ENCODE measurements at places on chromosomes 5 and 9.

GRCh38 chr9:33880211-33881089 is 63.5 kb downstream of the UBE2R2 start:
- DNase-seq = no peak

DNA sequence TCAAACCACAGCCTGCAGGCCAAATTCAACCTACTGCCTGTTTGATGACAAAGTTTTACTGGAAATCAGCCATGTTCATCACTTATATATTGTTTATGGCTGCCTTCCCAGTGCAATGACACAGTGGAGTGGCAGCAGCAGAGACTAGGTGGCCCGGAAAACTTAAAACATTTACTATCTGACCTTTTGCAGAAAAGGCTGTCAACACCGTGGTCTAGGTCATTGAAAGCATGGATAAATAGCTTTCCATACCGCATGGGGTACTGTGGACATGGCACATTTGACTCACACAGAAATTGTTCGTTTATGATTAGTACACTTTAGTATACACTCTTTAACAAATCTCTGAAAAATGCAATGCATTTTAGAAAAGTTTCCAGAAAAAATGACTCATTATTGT is 298.3 kb upstream of the EFNA5 start:
- DNase-seq = no peak

DNA sequence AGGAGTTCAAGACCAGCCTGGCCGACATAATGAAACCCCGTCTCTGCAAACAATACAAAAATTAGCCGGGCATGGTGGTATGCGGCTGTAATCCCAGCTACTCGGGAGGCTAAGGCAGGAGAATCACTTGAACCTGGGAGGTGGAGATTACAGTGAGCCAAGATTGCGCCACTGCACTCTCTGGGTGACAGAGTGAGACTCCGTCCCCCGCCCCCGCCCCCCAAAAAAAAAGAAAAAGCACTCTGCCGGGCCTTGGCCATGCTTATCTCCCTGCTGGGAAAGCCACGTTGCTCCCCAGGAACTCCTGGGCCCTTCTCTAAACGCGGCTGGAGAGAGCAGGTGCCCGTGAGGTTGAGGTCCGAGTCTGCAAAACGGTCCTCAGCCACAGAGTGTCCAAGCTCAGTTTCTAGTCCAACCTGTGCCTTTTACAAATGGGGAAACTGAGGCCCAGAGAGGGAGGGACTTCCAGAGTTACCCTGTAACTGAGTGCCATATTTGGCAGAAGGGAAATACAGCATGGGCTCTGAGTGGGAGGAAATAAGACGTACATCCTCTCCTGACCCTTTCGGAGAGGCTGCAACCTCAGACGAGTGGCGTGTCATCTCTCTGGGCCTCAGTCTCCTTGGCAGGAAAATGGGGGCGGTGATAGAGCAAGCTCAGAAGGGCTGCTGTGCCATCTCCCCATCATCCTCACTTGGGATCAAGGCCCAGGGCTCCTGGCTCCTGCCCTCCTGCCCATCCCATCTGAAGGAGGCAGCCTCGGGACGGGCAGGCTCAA is 6.6 kb upstream of the PHYHD1 start:
- no peak for DNase-seq

DNA sequence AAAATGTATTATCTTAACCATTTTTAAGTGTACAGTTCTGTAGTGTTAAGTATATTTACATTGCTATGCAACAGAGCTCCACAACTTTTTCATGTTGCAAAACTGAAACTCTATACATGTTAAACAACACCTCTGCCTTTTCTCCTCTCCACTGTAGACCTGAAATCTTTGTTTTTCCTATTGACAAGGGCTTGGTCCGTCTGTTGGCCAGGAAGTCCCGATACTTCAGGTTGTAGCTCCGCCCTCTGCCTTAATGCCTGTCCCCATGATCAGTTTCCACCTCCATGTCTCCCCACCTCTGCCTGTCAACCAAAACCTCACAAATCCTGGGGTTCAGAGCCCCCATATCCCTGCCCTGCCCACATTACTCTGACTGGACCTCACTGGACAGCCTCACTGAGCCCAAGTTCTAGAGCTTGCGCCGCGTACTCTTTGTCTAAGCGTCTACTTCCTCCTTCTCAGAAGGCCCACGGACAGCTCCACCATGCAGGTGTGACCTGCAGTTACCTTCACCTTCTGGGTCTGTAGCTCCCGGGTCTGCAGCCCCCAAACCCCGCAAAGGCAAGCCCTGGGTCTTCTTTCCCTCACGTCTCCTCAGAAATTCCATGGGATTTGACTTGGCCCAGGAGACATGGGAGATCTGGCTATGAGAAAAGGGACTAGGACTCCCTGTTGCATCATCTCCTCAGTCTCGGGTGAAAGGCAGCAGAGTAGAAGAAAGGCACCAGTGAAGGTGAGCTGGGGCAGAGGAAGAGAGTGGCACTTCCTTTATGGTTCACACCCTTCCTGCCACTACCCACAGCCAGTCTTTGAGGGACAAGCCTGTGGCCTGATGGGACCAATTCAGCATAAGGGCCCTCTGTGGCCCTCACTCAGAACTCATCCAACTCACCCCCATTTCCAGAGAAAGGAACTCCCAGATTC is 8.0 kb downstream of the GLIPR2 start:
- DNase-seq = no peak

- DNase-seq = no peak
These were observed 403.1 kb downstream of the TLE4 start for GRCh38 chr9:79974806-79975422.

DNA sequence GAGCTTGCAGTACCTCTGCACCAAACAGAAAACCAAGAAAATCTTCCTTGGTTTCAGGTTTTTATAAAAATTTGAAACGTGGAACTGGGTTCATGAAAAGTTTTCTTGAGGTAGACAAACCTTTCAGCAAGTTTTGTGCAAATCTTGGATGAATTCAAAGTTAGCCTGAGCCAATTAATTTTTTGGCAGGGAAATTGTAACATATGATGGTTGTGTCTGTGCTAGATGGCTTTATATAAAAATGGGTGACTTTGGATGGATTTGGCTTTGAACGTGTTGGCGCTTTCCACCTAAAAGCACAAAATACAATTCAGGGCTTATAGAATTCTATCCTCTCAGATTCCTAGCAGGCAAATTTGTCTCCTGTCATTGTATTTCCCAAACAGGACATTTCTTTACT is 524.4 kb downstream of the CAAP1 start:
- no peak for DNase-seq

GRCh38 chr5:142680605-142681259 is 5.2 kb downstream of the FGF1 start:
- DNase-seq = no peak

- no peak for DNase-seq
These were observed 58.4 kb upstream of the STK32A start for GRCh38 chr5:147176422-147176821.

GRCh38 chr5:172437445-172438318 is 16.6 kb downstream of the SH3PXD2B start:
- DNase-seq = no peak

DNA sequence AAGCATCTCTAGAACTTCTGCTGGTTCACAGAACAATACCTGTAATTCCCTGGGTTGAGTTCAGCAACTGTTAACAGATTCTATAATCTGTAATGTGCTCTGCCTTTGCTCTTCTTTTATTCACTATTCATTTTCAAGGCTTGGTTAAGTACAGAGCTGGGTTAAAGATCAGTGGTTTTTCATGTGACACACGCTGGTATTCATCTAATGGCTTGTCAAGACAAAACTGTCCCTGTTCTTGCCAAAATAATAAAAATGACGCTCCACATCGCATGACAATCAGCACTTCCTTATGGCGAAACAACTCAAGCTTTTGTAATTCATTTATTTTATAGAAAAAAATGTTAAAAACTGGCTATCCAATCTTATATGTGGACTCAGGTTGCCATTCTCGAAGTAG is 137.9 kb downstream of the BNC2 start:
- no peak for DNase-seq

- DNase-seq = no peak
These were observed 115.1 kb upstream of the LPCAT1 start for GRCh38 chr5:1638658-1639400.

GRCh38 chr5:21419383-21419782 is 1431.4 kb upstream of the CDH18 start:
- no peak for DNase-seq

- DNase-seq = no peak
These were observed 83.1 kb downstream of the VCAN start for GRCh38 chr5:83554686-83555085.

DNA sequence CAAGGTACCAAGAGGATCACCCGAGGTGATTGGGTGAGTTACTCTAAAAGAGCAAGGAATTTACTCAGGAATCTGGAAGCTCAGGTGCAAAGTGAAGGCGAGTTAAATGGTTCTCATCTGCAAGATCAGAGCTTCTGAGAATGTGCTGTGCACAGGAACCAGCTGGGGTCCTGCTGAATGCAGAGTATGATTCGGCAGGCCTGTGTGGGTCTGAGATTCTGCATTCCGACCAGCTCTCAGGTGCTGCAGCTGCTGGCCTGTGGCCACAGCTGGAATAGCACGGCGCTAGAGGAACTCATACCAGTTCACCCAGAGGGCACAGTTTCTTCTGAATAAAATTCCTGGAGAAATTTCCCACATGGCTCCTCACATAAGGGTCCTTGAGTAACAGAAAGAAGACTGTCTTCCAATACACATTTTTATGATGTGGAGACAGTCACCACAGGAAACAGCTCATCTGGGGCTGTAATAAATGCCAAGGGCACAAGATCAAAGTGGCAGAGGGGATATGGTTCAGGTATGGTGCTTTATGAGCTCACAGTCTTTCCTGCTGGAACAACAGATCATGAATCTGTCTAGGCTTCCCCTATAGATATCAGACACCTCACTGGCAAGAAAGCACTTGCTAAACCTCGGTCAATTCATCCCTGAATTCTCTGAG is 83.9 kb downstream of the PTPN3 start:
- no peak for DNase-seq

- DNase-seq = peak; percentile 56
These were observed 48.1 kb downstream of the VAV2 start for GRCh38 chr9:133943781-133944745.

DNA sequence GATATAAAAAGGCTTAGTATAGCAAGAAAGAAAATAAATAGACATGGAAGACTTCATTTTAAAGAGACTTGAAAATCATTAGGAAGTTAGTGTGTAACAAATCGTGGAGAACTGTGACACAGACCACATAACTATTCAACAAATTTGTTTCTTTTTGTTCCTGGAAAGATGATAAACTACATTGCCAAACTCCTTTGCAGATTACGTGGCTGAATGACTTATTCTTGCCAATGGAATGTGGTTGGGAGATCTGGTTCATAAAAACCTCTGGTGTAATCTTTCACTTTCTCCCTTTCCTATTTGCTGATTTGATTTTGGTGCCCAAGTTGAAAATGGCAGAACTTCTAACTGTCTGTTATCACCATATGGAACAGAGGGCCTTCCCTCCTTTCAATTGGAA is 328.9 kb upstream of the MEF2C start:
- DNase-seq = no peak

DNA sequence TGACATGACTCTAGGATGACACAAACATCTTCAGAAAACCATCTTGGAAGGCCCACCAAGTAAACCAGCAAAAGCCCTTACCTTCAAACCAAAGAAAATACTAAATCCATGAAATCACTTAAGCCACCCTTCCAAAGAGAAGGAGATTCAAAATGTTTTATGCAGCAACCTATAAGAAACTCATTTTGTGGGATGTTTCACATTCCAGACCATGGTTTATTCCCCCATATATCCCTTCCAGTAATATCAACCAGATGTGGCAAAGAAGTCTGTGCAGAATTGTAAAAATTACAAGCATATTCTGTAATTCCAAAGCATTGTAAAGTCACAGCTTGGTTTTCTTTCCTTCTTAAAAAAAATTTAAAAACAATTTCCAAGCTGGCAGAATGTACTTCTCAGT is 117.4 kb downstream of the SLIT3 start:
- DNase-seq = no peak

- DNase-seq = no peak
These were observed 161.2 kb downstream of the MED27 start for GRCh38 chr9:131918481-131918880.

- no peak for DNase-seq
These were observed 163.4 kb upstream of the DMAC1 start for GRCh38 chr9:7963026-7963425.

GRCh38 chr5:143509758-143510221 is 106.3 kb upstream of the NR3C1 start:
- no peak for DNase-seq

- no peak for DNase-seq
These were observed 941 bp downstream of the XPA start for GRCh38 chr9:97695995-97696802.

DNA sequence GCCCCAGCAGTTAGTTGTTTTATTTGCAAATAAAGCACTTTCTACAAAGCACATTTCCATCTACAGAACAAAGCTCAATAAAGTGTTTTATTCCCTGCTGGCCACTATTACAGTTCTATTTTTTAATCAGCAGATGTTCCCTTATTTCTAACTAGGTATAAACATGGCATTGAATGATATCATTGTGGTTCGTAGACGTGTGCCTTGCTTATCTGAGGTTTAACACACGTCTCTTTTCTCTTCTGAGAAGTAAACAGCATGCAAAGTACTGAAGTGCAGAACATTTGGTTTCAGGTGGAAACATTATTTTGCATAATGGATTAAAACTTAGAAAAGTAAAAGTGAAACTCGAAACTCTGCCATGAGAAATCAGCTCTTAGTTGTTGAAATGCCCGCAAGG is 1989.3 kb upstream of the WWC1 start:
- no peak for DNase-seq

DNA sequence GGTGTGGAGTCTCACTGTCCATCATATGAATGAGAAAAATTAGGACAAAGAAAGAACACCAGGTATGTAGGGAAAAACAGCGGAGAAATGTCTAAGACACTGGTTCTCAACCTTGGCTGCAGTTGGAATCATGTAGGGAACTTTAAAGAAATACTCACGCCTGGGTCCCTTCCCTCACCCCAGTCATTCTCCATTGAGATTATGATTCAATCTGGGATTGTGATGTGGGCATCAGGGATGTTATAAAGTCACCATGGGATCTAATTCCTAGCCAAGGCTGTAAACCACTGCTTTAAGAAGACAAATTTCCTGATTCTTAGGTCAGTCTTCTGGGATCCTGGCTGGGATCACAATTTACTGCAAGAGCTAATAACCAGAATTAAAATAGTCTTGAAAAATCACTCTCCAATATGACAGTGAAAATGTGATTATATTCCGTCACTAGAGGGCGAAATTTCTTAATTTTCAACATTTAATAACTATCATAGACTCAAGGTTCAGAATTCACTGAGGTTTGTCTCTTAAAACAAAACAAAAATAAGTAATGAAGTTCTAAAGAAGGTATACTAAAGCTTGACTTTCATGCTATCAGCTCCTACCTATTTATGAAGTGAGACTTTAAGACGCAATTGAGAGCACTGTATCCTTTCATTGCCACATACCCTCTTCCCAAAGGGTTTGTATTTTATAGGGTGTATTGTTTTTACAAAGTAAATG is 60.5 kb downstream of the GLDC start:
- peak; percentile 85 for DNase-seq

- DNase-seq = no peak
These were observed 84.9 kb downstream of the SLCO4C1 start for GRCh38 chr5:102211165-102211564.

DNA sequence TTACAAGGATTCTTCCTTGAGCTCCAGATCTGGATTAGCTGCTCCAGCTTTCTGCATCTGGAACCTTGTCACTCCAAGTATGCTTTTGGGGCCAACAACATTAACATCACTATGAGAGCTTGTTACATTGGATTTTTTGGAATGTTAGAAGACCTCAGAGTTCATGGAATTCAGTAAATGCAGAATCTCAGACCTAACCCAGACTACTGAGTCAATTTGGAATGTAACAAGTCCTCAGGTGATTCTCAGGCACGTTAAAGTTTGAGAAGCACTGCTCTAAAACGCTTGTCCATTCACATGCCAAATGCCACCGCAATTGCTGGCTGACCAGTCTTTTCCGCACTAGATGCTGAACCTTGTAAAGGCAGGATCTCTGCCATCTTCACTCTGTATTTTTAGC is 251.4 kb upstream of the TRIM32 start:
- no peak for DNase-seq
